ENCODE measurements at places on chromosomes 2 and 18.

- DNase-seq: peak; percentile 56
Observed at GRCh38 chr2:128644156-128644555, 325.5 kb upstream of the HS6ST1 start.

DNA sequence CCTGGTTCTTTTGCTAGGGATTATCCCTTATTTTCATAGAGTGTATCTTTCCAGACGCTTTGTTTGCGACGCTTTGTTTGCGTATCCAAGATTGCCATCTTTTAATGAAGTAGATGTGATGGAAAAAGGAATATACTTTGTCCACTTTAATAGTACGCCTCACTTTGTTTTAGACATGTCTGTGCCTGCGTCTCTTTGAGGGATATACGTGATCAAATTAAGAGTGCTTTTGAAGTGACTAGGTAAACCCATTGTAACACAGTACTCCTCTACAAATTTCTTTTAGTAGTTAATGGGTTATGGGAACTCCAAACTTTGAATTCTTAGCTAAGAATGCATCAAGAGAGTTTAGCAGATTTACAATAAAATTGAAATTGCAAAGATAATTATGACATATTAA, 27.9 kb downstream of the ACSL3 start:
- no peak for DNase-seq

GRCh38 chr2:58633613-58634365, 392.7 kb upstream of the FANCL start:
- DNase-seq: no peak

GRCh38 chr2:37350034-37350433, 5.6 kb downstream of the QPCT start:
- no peak for DNase-seq

- DNase-seq: no peak
Observed at GRCh38 chr2:189683348-189683747, 8.9 kb downstream of the ANKAR start.

DNA sequence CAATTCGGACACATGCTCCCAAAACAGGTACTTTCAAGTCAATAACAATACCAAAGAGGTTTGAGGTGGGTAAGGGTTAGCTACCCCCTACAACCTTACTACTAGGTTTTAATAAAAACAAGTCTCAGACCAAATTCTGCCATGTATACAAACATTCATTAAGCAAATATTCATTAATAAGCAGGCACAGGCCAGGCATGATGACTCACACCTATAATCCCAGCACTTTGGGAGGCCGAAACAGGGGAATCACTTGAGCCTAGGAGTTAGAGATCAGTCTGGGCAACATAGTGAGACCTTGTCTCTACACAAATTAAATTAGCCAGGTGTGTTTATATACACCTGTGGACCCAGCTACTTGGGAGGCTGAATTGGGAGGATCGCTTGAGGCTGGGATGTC, 11.7 kb upstream of the ELAC1 start:
- DNase-seq: no peak

DNA sequence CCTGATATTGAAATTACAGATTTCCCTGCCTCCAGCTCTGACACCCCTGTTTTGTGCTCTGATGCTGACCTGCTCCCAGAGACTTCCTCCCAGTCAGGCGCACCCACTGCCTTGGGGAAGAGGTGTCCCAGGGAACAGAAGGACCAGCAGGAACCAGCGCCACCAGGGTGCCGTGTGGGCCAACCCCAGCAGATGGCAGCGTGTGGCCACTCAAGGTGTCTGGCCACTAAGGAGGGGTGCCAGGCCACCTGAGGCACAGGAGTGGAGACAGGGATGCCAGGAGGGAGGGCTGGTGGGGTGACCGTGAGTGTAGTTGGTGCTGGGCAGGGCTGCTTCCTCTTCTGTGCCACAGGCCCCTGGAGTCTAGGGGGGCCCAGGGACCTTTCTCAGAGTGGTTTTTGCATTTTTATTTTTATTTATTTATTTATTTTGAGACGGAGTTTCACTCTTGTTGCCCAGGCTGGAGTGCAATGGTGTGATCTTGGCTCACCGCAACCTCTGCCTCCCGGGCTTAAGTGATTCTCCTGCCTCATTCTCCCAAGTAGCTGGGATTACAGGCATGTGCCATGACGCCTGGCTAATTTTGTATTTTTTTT, 56.0 kb downstream of the TEX44 start:
- DNase-seq: no peak

DNA sequence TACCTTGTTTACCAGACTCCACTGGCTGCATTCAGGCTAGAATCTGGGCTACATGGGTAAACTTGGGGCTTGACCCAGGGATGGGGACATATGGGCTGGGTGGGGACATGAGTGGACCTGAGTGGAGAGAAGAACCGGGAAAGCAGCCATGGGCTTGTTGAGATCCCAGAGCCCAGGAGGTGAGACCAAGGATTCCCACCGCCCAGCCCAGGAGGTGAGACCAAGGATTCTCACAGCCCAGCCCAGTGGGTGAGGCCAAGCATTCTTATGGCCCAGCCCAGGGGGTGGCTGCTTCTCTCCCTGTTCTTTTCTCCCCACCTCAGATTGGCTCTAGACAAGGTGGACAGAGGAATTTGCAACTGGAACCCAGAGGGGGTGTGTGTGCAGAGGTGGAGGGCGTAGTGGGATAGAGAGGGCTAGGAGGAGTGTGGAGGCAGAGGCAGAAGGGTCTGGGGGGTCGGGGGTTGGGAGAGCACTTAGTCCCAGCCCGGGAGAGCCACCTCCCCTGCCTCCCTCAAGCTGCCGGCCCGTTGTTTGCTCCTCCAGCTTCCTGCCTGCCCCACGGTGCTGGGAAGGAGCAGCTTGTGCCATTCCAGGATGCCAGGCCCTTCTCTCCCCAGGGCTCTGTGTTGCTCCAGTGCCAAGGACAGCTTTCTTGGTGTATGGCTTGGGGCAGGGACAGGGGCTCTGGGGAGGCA, 25.6 kb downstream of the GLI2 start:
- DNase-seq: no peak

DNA sequence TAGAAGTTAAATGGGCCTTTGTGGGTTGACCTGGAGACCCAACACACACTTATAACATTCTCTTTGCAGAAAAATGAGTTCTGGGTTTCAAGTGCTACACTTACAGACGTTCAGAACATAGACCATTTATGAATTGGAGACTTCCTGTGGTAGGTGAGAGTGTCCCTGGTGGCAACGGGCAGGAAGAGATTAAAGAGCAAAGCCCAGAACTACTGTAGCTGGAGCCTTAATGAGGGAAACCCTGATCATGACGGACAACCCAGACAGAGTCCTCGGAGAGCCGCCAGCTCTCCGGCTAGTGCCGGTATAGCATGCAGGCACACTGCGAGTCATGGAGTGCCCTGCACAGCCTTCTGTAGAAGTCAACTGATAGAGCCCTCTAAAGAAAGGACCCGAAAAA, 44.5 kb upstream of the RMDN2 start:
- no peak for DNase-seq

Data from iPS DF 19.7 (cell line).